ENCODE measurements at places on chromosomes 6 and 20.

DNA sequence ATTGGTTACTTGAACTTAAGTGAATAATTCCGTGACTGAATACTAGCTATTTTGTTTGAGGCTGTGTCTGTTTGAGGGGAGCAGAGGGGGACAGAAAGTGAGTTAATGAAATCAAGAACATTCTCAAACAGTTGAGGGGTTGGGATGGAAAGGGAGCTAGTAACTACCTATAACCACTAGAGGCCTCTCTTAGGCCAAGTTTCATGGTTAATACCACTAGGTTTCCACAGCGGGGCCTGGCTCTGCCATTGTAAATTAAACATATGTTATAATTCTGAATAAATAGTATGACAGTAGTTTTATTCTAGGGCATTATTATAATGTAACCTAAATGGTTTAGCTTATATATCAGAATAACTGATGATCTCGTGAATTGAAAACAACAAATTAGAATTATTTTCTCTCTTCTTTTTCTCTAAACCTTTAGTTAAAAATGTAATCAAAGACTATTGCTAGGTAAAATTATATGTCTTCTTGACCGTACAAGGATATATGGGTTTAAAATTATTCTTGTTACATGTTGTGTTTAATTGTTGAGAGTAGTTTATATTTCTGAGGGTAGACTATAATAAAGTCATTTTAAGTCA is 108.1 kb downstream of the BCKDHB start:
- no peak for DNase-seq

GRCh38 chr6:142822383-142822782 is 122.6 kb downstream of the HIVEP2 start:
- DNase-seq = no peak

- no peak for DNase-seq
Observed at GRCh38 chr6:10999994-11000393, 44.1 kb downstream of the ELOVL2 start.

GRCh38 chr20:21693322-21693721 is 12.1 kb upstream of the PAX1 start:
- no peak for DNase-seq

DNA sequence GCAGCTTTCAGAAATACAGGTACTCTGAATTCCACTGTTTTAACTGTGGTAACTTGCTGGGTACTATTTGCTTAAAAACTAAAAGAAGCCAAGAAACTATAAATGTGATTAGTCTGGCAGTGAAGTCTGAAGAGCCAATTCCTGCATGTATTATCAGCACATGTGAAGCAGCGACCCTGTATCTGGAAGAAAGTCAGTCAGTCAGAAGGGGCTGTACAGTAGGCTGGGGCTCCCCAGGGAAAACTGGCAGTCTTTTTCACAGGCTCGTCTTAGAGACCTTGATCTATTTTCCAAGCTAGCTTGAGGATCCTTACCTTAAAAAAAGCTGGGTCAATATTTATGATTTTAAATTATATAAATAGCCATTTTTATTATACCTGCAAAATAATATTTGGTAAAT is 104.9 kb downstream of the PDSS2 start:
- DNase-seq = no peak
